NCI-H69 (cell line): ENCODE measurements at places on chromosomes 5 and 9.

- peak; percentile 87 for DNase-seq
Measured at GRCh38 chr9:136978073-136978864, 965 bp downstream of the PTGDS start.

- no peak for DNase-seq
Measured at GRCh38 chr5:147713550-147714295, 68.8 kb downstream of the JAKMIP2 start.

GRCh38 chr5:32339878-32340277 lies 27.1 kb upstream of the MTMR12 start:
- DNase-seq, result peak; percentile 16

- no peak for DNase-seq
Measured at GRCh38 chr9:69743930-69744329, 15.9 kb downstream of the PTAR1 start.

GRCh38 chr5:25544652-25545249 lies 900.0 kb upstream of the CDH10 start:
- peak; percentile 69 for DNase-seq

DNA sequence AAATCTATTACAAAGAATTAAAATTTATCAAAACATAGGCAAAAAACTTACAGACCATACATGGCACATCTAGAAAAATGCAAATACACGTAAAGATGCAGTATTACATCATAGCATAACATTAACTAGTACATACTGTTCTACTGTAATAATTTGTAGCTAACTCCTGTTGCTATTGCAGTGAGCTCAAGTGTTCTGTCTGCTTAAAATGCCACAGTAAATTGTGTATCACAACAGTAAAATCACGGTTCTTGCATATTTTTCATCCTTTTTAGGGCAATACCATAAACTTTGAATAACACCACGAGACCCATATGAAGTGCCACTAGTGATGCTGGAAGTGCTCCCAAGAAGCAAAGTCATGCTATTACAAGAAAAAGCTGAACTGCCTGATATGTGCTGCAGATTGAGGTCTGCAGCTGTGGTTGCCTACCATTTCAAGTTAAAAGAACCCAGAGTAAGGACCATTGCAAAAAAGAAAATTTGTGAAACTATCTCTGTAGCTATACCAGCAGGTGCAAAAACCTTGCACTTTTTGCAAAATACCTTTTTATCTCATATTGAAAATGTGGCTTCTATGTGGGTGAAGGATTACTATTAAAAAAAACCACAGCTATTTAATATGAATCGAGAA lies 14.2 kb downstream of the HOMER1 start:
- DNase-seq, result no peak

GRCh38 chr9:70678153-70678552 lies 263.7 kb upstream of the KLF9 start:
- DNase-seq, result no peak

- no peak for DNase-seq
Measured at GRCh38 chr9:92795598-92796336, 31.1 kb upstream of the BICD2 start.

GRCh38 chr5:98504505-98504904 lies 269.0 kb upstream of the RGMB start:
- DNase-seq, result no peak

GRCh38 chr5:172498431-172499129 lies 44.3 kb upstream of the SH3PXD2B start:
- no peak for DNase-seq

- peak; percentile 60 for DNase-seq
Measured at GRCh38 chr9:83535736-83536135, 2.5 kb downstream of the FRMD3 start.

DNA sequence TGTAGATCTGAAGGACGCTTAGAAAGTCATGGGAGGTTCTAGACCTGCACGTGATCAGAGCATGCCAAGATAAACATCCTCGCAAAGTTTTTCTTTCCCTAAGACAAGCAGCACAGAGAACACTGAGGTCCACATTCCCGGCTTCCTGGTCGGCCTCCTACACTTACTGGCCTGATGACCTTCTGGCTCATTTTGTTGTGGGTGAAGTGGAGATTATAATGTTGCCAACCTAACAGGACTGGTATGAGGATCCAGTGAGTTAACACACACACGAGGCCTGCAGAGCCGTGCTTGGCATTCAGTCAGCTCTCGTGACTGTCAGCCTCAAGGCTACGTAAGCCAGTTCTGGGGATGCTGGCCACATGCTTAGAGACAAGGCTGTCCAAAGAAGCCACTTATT lies 186.0 kb downstream of the TENT4A start:
- DNase-seq, result peak; percentile 24

DNA sequence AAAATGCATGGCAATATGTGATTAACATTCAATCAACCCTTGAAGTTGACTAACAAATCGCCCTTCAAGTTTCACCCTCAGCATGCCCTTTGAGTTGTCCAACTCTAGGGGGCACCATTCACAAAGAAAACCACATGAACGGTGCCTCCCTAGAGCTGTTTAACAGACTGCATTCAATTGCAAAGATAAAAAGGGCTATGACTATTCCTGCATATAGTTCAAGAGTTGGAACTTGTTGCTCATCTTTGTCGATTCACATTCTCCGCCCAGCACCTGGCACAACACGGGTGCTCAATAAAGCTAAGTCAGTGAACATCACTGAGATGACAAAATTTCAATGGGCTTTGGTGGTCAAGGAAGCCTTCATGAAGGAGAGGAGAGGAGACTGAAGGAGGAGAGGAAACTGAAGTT lies 69.6 kb upstream of the SLC30A5 start:
- peak; percentile 82 for DNase-seq

- DNase-seq, result peak; percentile 76
Measured at GRCh38 chr5:67998709-67999261, 216.8 kb upstream of the PIK3R1 start.

- DNase-seq, result no peak
Measured at GRCh38 chr9:128215491-128216409, 12.6 kb downstream of the DNM1 start.

- peak; percentile 59 for DNase-seq
Measured at GRCh38 chr5:133340822-133341221, 271.5 kb downstream of the FSTL4 start.

DNA sequence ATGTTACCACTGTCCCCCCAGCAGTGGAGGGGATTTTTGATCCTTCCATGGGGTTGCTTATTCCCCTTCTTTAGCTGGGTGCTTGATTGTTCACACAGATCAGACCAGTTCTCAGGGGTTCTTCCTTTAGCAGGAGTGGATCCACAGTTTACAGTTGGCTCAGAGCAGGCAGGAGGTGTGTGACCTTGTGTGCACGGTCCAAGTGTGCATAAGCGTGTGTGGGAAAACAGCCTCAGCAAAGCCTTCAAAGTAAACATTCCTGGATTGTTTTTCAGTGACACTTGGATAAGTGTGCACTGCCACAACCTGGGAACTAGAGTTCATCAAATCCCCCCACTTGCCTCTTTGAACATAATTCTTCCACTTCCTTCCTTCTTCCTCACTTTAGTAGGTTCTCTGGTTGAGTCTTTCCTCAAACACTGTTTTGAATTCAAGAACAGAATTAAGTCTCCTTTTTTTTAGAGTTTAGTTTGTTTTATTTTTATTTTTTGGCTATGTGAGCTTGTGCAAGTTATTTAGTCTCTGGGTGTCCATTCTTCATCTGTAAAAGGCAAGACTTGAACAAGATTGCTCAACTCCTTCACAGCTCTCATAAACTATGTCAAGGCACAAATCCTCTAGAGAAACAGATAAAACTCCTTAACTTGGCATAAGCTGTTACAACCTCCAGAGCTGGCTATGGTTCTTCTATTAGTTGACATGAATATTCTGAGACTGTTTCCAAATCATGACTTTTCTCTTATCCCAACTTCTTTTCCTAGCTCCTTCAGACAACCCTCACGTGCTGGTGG lies 78.0 kb downstream of the OSMR start:
- DNase-seq, result no peak

GRCh38 chr5:120368923-120369715 lies 95.0 kb upstream of the PRR16 start:
- peak; percentile 85 for DNase-seq

GRCh38 chr9:124016175-124017050 lies 4.8 kb downstream of the LHX2 start:
- no peak for DNase-seq

GRCh38 chr5:136526791-136527190 lies 161.4 kb upstream of the TRPC7 start:
- DNase-seq, result no peak

GRCh38 chr9:115668521-115668920 lies 485.1 kb upstream of the PAPPA start:
- no peak for DNase-seq

DNA sequence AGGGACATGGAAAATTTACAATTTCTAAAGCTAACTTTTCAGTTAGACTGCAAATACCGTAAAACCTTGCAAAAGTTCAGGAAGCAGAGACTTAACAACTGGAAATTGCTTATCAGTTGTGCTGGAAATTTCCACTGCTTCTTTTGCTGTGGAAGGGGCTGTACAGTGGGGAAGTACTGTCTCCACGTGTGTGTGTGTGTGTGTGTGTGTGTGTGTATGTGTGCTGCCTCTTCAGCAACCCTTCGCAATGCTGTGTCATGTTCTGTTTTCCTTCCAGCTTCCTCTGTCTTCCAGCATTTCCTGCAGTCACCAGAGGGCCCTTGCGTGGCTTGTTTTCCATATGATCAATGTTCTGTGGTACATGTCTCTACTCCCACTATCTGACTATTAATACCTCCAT lies 87.5 kb upstream of the RANBP3L start:
- DNase-seq, result no peak

- peak; percentile 15 for DNase-seq
Measured at GRCh38 chr9:4144869-4145268, 155.0 kb downstream of the GLIS3 start.

- DNase-seq, result no peak
Measured at GRCh38 chr9:88759364-88759763, 224.4 kb downstream of the NXNL2 start.

DNA sequence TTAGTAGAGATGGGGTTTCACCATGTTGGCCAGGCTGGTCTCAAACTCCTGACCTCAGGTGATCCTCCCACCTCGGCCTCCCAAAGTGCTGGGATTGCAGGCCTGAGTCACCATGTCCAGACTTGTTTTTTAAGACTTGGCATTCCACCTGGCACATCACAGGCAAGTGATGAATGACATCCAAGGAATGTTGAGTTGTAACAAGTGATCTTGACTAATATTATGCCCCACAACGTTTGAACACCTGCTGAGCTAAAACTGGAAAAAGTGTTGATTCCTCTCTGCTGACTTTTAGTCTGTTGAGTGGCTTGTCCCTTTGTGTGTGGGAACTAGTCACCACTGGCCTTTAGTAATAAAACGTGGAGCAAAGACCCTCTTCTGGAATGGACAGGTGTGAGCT lies 54.6 kb downstream of the SUB1 start:
- no peak for DNase-seq

GRCh38 chr9:122463828-122464632 lies 13.7 kb downstream of the OR1J1 start:
- DNase-seq, result peak; percentile 67

DNA sequence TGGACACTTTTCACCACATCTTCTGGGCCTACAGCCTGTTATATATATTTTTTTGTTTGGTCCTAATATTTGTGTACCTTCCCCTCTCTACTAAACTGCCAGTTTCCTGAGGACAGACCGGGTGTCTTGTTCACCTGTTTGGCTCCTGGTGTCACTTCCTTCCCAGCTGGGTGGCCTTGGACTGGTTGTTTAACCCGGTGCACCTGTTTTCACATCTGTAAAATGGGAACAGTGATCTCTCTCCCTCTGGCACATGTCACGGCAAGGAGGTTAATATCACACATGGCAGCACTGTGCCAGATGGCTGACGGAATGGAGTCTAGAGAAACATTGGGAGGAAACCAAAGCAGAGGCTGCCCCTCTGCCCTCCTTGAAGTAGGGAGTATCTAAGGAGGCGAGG lies 79.7 kb downstream of the DAB2IP start:
- no peak for DNase-seq

DNA sequence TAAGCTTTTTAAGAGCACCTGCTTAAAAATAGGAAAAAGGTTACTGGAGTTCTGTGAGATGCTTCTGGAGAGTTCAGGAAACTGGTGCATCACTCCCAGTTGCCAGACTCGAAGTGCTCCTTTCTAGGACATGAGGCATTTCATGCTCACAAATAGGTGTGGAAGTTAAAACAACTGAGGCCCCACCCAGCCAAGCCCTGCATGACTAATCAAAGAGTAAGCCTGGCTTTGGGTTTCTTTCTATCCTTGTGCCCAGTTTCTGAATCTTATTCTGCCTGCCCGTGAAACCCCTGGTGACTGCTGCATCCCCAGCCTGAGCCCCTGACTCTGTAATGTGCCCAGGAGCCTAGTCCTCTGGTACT lies 7.7 kb downstream of the SPINK9 start:
- no peak for DNase-seq

DNA sequence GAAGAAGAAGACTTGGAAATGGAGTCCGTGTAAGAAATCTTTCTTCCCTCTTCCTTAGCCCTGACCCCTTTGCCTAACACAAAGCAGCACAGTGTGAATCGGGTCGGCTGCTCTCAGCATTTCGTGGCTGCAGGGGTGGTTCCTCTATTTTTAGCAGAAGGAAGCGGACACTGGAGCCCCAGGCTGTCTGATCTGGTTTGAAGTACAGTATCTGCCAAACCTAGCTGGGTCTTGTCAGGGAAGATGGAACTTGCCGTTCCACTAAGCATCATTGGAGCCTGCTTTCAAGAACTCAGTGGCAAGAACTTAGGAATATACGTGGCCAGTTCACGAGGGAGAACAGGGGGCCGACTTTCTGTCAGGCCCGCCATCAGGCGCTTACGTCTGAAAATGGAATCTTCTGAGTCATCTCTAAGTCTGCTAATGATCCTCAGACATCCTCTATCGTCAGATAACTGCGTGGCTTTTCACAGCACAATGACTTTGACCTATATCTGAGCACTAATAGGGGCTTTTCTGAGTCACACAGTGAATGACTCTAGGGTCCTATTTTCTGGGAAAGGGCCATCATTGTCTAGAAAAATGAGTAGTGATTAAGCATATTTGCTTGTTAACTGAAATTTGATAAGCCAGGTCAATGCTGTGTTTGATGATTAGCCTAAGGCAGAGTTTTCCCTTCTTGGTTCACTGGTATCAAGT lies 43.3 kb upstream of the NCS1 start:
- DNase-seq, result peak; percentile 71

- DNase-seq, result no peak
Measured at GRCh38 chr5:121987052-121987684, 25.4 kb downstream of the SRFBP1 start.

DNA sequence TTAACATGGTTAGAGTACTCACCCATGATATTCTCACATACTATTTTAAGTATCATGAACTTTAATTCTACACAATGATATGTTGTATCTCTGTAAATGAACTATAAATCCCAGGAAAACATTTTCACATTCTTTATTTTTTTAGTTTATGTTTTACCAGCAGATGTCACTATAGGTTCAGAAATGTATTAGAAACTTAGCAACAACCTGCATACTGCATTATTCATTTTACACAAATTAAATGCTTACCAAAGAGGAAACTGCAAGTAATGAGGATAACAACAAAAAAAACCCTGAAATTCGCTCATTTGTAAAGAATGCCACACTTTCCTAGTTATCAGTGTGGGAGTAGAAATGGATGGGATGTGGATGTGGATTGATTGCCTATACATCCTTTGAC lies 217.5 kb upstream of the OTULINL start:
- DNase-seq, result no peak

GRCh38 chr5:150661086-150661485 lies at the start of gene MYOZ3:
Gene MYOZ3 (plus strand): TSS chr5:150661251. CDS start chr5:150662942, 1,691 bp downstream.
- peak; percentile 30 for DNase-seq

- DNase-seq, result no peak
Measured at GRCh38 chr5:128040927-128041326, 42.6 kb upstream of the SLC12A2 start.

GRCh38 chr5:71681296-71681695 lies 37.8 kb upstream of the CARTPT start:
- no peak for DNase-seq

- peak; percentile 51 for DNase-seq
Measured at GRCh38 chr5:180803181-180804128, 849 bp upstream of the MGAT1 start.

- DNase-seq, result no peak
Measured at GRCh38 chr5:113223831-113224604, 210.8 kb downstream of the TSSK1B start.
